Glutamatergic neuron (in vitro differentiated cells): ENCODE measurements at places on chromosomes 12 and 14.
A peak's percentile ranks its signal among the peaks of the same experiment; 100 is the strongest.

DNA sequence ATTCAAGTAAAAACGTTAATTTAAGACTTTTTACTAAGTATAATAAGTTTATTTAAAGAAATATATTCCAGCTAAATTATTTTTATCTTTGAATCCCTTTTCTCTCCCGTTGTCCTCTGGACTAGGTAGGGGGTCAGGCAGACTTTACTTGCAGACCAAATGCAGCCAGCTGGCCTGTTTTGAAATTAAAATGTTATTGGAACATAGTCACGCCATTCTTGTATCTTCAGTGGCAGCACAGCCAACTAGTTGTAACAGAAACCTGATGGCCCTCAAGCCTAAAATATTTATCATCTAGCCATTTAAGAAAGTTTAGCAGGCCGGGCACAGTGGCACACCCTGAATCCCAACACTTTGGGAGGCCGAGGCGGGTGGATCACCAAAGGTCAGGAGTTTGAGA is 52.7 kb downstream of the BCAT1 start:
- no peak for DNase-seq

DNA sequence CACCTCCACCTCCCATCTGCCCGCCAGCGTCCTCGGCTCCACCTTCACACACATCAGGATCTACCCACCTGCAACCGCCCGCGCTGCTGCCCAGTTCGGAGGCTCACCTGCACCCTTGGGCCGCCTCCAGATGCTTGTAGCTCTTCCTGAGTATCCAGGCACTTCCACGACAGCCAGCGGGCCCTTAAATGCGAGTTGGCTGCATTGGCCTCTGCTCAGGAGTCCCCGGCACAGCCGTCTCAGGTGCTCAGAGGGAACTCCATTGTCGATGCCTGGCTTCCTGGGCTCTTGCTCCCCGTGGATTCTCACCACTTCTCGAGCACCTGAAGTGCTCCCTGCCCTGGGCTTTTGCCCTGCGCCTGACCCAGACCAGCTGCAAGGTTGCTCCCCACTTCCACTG is 21.9 kb upstream of the CDCA4 start:
- DNase-seq = no peak

- no peak for DNase-seq
Observed at GRCh38 chr12:124613151-124613585, 45.8 kb upstream of the NCOR2 start.

DNA sequence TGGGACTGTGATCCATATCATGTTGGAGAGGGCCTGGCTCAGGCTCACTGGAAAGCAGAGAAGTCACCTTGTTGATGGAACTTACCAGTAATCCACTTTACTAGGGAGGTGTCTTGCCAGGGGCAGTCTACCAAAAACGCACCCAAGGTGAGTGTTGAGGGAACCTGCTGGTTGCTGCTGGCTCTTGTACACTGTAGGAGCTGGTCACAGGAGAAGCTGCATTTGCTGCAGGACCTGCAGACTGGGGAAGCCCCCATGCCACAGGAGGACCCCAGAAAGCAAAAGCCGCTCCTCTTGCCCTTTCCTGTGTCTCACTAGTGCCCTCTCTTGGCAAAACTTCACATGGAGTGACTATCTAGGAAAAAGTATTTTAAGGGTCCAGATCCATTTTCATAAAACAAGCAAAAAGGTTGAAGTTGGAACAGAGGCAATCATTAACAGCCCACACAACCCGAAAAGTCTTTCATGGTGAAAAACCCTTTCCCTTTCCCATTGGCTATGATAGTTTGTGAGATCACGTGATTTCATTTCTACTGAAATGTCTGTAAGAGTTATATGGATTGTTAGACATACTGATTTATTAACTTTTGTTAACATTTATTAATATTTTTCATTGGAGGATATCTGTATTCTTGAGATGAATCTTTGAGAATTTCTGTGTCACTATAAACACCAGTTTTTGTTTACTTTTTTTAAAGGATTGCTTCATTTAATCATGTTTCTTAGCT is 59.2 kb downstream of the RASSF8 start:
- DNase-seq = peak; percentile 30

DNA sequence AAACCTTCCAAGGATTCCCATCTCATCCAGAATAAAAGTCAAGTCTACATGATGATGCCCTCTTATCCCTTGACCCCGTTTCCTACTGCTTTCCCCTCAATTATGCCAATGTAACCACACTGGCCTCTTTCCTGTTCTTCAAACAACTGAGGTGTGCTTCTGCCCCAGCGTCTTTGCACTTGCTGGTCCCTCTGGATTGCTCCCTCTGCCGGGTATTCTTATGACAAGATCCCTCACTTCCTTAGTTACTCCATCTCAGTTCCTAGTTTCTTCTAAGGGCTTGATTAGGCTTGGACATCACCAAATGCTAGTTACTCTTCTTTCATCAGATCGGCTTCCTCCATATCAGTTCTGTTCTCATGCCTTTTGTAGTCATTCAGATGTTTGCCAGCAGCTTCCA is 32.7 kb upstream of the PELI2 start:
- no peak for DNase-seq

GRCh38 chr14:43765474-43765873 is 741.6 kb downstream of the FSCB start:
- no peak for DNase-seq

GRCh38 chr12:131441060-131441396 is 269.9 kb upstream of the SFSWAP start:
- no peak for DNase-seq

DNA sequence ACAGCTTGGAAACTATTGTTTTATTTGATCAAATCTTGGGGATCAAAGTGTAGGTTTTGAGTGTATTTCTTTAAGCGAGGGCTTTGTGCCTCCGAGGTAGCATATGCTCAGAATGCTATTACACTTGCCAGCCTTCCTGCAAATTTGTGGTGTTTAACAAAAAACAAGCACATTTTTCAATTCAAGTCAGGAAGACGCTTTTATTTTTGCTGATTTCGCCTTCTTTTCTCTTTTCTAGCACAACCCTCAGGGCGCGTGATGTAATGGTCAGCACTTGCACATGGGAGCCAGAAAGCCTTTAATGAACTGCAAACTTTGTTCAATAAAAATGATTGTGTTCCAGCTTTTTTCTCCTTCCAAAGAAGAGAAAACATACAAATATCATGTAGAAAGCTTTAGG is 466.5 kb downstream of the PRKD1 start:
- no peak for DNase-seq
